Stimulated activated CD8-positive, alpha-beta memory T cell treated with anti-CD3 and anti-CD28 coated beads, Interleukin-7, amount 100 ng/mL, for 1 hour (primary cell): ENCODE measurements at places on chromosomes 11 and 22.

DNA sequence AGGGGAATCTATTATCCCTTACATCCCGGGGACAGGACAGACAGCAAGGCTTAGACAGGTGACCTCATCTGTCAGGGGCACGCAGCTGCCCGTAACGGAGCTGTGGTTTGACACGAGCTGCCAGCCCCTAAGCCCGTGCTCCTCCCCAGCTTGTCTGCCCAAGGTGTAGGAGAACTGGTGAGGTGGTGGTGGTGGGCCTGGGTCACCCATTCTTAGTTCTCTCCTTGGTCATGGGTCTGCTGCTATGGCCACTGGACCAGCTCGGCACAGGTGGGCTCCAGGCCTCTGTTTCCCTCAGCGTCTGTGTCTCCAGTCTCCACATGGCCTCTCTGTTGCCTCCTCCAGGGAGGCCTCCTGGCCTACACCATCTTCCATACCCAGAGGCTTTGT is 5.4 kb downstream of the PARVG start:
- no peak for DNase-seq

- no peak for DNase-seq
Measured at GRCh38 chr11:115892016-115892415, 387.8 kb upstream of the CADM1 start.

DNA sequence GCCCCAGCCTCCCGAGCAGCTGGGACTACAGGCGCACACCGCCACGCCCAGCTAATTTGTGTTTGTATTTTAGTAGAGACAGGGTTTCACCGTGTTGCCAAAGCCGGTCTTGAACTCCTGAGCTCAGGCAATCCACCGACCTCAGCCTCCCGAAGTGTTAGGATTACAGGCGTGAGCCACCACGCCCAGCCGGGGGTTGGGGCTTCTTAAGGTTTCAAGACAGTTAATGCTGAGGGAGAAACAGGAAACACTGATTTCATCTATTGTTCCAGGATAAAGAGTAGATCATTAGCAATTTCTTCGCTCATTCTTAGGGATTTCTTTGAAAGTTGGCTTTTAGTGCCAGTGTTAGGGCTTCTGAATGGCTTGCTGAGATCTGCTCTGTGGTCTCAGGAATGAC is 21.2 kb upstream of the CLMP start:
- DNase-seq = no peak

DNA sequence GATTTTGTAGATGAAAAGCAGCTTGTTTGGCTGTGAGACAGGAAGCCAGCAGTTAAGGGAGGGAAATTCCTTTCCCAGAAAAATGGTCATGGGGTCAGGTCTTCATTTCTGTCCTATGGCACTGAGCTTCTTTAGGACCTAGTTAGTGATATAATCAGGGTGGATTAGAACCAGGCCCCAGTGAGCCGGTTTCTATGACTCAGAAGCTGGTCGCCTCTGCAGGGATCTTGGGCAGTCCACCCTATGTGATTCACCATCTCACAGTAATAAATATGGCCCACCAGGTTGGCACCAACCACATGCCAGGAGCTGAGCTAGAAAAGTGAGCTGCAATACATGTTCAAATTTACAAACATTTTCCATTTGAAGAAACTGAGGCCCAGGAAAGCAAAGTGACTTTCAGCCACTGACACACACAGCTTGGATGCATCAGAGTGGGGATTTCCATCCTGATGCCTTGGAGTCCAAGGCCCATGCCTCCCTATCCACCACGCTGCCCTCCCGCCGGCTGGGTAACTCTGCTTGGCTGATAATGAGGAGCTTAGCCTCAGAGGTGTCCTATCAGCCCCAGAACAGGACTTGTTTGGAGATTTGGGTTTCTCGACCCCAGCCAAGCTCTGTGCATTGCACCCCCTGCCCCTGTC is 42.0 kb downstream of the CD82 start:
- DNase-seq = no peak

DNA sequence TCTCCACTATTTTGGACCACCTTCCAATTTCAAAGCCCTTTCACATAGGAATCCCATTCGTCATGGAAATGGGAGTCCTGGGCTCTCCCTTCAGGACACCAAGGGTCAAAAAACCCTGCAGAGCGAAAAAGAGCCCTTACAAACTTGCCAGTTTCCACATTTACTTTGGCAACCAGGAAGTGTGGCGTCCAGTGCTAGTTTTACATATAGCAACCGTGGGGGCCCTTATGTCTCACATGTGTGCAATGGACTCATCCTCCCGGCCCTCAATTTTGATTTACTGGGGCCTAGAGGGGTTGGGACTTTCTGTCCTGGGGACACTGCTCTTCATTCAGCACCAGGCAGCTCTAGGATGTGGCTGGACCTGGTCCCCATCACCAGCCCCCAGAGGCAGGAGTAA is 33.7 kb downstream of the DAGLA start:
- no peak for DNase-seq

GRCh38 chr11:115459563-115459962 is 44.7 kb downstream of the CADM1 start:
- DNase-seq = no peak

- DNase-seq = no peak
Measured at GRCh38 chr11:127651888-127652221, 651.3 kb upstream of the KIRREL3 start.

DNA sequence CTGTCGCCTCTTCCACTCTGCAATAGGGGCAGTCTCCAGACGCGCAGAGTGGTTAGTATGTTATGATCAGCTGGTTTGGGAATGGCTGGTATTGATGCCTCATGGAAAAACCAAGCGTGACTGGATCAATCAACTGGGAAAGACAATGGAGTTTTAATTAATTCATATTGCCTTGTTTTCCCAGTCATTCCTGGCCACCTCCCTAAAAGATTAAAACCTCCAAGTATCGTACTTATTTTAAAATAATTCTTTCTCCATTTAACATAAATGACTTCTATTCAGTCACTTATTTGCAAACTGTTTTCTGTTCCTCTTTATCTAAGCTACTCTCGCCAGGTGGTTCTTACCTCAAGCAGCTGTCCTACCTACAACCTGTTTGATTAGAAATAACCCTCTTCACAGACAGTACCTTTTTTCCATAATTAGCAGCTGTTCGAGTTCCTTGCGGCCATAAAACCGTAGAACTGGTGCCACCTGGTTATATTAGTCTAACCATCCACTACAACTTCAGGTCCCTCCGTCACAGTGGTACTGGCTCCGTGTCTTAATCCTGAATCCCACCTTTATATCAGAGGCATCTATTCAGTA is 898 bp downstream of the ZNF215 start:
- DNase-seq = no peak

- DNase-seq = no peak
Measured at GRCh38 chr22:31305194-31305593, 12.9 kb upstream of the PIK3IP1 start.

- DNase-seq = no peak
Measured at GRCh38 chr11:70071996-70072395, 6.1 kb upstream of the ANO1 start.
